Left renal cortex interstitium (tissue), 4 donors: ENCODE measurements at places on chromosomes 1 and 21. TPM values are rescaled to one million over a fixed set of nuclear protein-coding genes. Genes with fewer than 3 reads are reported as not detected.

DNA sequence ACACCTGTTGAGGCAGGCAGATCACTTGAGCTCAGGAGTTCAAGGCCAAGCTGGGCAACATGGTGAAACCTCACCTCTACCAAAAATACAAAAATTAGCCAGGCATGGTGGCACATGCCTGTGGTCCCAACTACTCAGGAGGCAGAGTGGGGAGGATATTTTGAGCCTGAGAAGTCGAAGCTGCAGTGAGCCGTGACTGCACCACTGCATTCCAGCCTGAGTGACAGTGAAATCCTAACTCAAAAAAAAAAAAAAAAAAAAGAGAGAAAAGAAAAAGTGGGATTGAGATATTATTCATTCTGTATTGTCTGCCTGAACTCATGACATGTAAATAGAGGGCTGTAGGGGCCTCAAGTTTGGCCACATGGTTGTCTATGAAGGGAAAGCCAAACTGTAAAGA, 37.3 kb downstream of the WNT2B start:
- no peak for DNase-seq

DNA sequence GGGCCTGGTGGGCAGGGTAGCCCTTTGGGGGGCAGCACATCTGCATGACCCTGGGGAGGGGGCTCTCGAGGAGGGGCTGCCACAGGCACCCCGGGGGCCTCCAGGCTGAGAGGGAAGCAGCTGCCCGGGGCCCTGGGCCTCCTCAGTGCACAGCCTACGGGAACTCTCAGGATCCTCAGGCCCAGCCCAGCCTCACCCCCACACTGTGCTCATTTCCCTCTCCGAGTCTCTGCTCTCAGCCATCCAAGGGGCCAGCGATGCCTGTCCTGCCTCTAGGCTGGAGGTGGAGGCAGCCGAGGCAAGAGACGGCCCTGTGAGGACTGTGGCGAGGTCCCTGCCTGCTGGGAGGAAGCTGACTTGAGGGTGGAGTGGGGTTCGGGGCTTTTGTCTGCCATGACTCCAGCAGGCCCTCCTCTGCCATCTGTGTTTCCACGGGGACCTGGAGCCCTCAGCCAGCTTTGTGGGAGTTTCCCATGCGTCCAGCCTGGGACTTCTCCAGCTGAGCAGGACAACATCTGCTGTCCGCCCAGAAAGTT, 7.2 kb upstream of the PLEKHG5 start:
- DNase-seq, result no peak

DNA sequence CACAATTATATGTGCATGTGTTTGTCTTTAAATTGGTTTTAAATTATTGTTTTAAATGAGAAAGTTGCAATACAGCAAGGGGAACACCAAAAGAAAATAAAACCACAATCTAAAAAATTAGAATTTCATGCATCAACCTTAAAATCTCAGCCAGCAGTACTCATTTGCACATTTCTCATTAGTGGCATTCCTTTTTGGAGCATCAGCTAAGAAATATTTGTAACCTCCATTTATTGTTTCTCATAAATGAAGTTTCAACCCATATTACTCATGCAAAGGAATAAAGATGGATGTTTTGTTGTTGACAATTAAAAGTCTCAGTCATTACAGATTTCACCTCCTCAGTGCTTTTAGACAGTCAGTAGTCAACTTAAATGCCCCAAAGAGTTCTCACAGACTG, 160.1 kb downstream of the TBX15 start:
- no peak for DNase-seq

DNA sequence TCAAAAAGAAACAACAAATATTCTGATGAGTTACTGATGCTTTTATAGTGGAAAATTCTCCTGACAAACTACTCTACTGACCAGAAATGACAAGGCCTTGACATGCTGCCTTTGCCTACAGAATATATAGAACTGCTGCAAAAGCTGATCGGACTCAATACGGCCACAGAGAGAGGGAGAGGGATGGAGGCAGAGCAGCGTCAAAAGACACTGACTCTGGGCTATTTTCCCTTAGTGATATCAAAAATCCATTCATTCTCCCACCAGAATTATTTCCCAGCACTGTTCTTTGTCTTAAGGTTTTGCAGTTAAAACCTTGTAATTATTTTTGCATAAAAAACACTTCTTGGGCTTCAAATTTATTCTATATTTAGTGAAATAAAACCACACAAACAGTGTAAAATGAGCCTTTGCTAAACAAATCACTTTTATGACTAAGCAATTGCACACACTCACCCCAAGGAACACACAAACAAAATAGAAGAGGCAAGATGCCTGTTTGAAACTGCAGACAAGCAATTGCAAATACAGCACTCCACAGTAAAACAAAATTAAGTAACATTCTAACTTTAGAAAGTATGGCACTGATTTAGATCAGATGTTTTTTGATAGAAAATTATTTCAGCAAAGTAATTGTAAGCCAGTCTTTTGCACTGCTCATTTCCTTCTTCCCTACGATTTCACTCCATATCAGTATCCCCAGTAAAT, 1036.4 kb downstream of the ADGRL2 start:
- DNase-seq, result no peak

- DNase-seq, result no peak
Observed at GRCh38 chr1:58922302-58923089, 138.6 kb upstream of the JUN start.

- no peak for DNase-seq
Observed at GRCh38 chr1:35085421-35085820, 6.2 kb downstream of the ZMYM1 start.

The SMG7 gene
- 81.7 TPM for polyA plus RNA-seq

The NTMT2 gene
- polyA plus RNA-seq, result not detected

The EFCAB14 gene
- polyA plus RNA-seq, result 92.8 TPM
